SJCRH30 (cell line): ENCODE measurements at places on chromosomes 11 and 22.

- DNase-seq, result no peak
Observed at GRCh38 chr11:110077831-110078325, 15.3 kb upstream of the ZC3H12C start.

GRCh38 chr11:13338019-13338426, 60.4 kb downstream of the BMAL1 start:
- DNase-seq, result peak; percentile 28

DNA sequence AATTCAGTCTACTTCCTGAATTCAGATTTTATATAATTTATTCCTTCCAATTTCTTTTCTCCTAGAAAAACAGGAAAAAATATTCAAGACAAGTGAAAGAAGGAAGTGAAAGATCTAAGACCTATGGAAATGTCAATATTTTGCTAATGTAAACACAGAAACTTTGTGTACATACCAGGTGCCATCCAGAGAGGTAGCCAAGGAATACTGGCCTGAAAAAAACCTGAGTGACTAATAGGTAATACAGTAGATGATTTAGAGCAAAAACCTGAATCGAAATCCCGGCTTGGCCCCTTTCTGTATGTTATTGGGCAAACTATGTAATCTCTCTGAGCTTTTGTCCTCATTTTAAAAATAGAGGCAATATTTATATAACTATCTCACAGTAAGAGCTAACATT, 59.2 kb upstream of the FSHB start:
- DNase-seq, result no peak

GRCh38 chr22:33835265-33835664, 85.0 kb downstream of the LARGE1 start:
- no peak for DNase-seq

- DNase-seq, result no peak
Observed at GRCh38 chr11:16917941-16918340, 96.3 kb downstream of the PLEKHA7 start.

GRCh38 chr11:37973941-37974340, 1375.9 kb upstream of the RAG2 start:
- DNase-seq, result no peak

DNA sequence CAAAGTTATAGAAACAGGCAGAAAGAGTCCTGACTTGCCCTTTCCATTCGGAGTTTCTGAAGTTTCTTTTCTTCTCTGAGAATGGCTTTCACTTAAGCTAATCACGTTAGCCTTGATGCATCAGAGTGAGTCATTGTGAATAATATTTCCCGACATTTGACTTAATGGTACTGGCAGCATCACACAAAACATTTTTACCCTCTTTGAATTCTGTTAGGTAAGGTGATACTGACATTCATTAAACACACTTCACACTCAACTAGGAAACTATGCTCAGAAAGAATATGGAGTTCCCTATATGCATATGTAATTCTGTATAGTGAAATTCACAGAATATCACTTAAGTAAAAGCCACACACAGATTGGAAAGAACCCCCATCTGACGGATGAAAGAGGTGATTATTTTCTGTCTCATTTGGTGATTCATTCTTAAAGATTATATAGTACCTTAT, 120.8 kb upstream of the ARHGAP20 start:
- no peak for DNase-seq

DNA sequence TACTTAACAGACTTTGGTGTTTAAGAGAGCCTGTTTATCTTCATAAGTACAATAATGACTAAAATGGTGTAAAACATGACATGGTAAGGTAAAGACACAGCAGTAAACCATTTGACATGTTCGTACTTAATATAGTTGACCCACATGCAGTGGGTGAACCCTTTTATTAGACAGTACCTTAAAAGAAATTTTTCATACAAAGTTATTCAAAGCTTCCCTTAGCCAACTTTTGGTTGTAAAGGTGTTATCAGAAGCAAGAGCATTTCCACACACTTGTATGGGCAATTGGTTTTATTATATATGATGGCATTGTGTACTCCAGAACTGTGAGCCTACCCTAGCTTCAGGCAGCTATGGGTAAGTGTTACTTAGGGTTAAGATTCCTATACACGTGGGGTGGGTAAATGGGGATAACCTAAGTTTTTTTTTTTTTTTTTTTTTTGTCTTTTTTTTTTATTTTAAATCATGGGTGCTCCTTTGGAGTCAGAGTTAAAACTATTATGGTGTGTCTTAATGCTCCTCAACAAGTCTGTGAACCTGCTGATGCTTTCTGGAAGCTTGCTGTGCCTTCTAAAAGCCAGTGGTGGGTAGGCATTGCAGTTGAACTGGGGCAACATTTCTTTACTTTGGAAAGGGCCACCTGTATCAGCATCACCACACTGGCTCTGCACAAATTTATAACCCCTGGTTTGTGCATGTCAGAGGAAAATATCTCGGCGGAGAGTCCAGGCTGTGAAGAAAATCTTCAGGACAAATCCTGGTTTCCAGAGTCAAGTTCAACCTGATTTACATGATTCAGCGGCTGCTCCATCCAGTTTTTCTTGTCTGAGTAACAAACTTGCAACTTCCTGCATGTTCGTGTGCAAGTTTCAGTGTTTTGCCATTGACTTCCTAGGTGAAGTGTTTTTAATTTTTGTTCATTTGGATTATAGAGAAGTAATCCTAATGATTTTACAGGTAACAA, 3.3 kb downstream of the PCF11 start:
- DNase-seq, result no peak

GRCh38 chr11:123560006-123560405, 94.4 kb downstream of the SCN3B start:
- DNase-seq, result peak; percentile 70

DNA sequence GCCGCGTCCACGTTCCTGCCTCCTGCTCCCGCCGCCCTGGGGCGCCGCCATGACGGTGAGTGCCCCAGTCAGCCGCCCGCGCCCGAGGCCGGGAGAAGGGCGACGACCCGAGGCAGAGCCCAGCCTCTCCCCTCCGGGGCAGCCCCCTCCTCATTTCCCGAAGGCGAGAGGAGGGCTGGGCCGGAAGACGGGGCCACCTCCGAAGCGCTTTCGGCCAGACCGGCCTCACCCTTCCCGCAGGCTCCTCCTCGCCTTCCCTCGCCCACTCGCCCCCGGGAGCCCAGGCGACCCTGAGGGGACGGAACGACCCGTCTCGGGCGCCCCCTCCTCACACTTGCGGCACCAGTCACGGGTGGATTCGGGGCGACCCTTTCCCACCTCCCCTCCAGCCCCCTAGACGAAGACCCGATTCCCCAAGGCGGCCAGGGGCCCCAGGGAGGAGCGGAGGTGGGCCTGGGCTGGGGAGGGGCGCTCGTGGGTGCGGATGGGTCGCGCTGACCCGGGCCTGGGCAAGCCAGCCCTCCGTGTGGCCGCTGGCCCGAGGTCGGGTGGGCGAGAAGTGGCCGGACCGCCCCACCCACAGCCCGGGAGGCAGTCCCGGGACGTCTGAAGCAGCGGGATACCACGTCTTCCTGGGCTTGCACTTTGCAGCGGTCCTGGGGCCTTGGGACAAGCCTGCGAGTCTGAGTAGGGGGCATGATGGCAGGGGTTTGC, 49.7 kb downstream of the TRIOBP start:
- no peak for DNase-seq

DNA sequence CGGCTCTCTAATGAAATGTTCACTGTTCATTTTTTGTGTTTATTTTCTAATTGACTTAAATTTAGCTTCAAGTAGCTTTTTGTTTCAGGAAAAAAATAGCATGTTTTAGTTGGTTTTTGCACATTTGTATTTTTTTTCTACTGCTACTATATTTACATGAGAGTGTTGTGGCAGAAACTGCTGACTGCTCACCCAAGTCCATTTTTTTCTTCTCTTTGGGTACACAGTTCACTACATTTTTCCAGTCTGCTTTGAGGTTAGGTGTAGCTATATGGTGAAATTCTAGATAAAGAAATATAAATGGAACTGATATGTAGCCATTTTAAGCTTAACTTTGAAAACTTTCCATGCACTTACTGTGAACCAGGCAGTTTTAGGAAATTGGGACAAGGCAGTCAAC, 216.7 kb upstream of the C11orf87 start:
- no peak for DNase-seq

DNA sequence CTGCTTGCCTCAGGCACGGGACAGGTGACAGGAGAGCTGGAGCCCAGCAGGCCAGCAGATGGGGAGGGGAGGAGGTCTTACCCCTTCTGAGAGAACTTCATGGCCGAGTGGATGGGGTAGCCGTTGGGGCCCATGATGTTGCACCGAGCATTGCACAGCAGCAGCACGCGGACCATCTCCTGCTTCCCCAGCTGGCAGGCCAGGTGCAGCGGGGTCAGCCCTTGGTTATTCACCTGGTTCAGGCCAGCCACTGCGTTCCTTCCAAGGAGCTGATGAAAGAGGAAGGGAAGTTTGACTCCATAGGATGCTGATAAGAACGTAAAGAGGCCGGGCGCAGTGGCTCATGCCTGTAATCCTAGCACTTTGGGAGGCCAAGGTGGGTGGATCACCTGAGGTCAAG, 29.4 kb upstream of the BAIAP2L2 start:
- DNase-seq, result no peak

DNA sequence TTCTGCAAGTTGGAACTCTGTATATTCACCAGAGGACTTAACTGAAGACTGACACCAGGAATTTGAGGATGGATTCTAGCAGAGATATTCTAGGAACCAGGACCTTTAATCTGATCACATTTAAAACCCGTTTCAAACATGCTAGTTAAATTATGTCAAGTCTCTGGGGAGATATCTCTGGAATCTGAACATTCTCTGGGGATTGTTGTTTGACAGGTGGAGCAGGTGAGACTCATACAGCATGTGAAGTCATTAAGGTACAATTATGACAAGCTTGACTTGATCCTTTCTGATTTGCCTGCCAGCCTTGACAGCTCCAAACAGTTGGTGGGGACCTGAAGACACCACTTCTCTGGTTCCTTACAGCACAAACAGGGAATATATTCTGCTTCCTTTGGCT, 100.3 kb downstream of the FAT3 start:
- DNase-seq, result no peak

GRCh38 chr11:86760577-86760976, 39.8 kb upstream of the PRSS23 start:
- no peak for DNase-seq

DNA sequence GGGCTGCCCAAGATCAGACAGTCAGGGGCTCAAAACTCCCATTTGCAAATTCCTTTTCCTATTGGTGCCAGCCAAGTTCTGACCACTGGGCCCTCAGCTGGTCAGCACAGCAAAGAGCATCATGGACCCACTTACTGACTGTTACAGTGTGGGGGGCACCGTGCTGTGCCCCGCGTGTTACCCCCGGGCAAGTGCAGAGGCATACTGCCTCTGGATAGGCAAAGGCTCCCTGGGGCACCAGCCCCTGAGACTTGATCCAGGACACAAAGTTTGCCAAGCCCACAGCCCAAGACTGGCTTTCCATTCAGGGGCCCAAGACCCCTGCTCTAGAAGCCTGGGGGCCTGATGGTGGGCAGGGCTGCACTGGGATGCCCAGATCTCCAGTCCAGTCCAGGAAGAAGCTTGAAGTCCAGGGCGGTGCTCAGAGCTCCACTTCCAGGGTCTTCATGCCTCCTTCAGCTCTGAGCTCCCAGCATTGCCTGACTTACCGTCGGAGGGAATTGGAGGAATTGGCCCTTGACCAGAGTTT, 6.6 kb downstream of the LRRC32 start:
- no peak for DNase-seq

DNA sequence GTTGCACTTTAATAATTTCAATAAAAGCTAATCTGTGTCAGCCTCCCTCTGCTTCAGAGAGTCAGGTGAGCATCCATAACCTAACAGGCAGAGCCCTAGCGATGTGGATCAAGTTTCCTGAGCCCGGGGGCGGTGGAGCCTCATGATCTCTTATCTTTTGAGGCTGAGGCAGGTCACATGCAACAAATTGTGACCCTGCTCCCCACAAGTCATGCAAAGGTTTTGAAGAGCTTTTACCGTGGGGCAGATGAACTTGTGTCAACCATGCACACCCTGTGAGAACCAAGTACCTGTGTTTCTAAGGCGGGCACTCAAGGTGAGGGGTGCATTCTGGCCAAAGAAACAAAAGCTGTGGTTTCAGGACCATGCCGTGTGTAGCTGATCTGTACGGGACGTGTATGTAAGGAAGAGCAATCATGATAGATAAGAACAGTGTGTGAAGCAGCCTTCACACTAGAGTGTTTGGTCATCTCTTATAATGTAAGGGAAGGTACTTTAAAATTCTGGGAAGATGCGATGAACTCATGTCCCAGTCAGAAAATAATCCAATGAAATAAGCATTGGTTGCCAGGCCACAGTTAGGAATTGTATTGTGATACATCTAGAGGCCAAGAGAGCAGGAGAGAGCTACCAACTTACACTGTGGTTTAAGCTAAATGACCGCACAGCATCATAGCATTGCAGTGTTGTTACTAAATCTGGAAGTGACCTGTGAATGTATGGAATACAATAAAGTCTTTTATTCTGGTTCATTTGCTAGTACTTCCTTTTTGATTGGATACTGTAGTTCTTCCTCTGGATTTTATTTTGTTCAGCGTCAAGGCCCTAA, 49.8 kb downstream of the DKK3 start:
- no peak for DNase-seq

- DNase-seq, result no peak
Observed at GRCh38 chr22:48760481-48761390, 1066.9 kb downstream of the BRD1 start.
